ENCODE measurements at places on chromosomes 5 and 9.

DNA sequence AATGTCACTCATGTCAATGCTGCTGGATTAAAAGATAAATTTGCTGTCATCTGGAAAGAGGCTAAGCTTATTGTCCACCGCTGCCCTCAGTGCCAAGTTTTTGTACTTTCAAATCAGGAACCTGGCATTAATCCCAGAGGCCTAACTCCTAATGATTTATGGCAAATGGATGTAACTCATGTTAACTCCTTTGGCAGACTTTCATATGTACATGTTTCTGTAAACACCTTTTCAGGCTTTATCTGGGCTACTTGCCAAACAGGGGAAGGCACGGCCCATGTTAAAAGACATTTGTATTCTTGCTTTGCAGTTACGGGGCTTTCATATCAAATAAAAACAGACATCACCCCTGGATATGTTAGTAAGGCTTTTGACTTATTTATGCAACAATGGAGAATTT lies 608.0 kb upstream of the ACO1 start:
- no peaks in the 10 kb centered on the region for H3K4me1 ChIP-seq
- DNase-seq = no peak
- H3K27ac ChIP-seq = no peak overlapping the region
- no peak overlapping the region for H3K4me3 ChIP-seq
- H3K36me3 ChIP-seq = no peaks in the 10 kb centered on the region

GRCh38 chr9:6655036-6655435 lies 9.5 kb upstream of the GLDC start:
- no peak for DNase-seq
- no peaks in the 10 kb centered on the region for H3K27me3 ChIP-seq
- no peaks in the 10 kb centered on the region for H3K4me1 ChIP-seq
- no peak overlapping the region for H3K27ac ChIP-seq

DNA sequence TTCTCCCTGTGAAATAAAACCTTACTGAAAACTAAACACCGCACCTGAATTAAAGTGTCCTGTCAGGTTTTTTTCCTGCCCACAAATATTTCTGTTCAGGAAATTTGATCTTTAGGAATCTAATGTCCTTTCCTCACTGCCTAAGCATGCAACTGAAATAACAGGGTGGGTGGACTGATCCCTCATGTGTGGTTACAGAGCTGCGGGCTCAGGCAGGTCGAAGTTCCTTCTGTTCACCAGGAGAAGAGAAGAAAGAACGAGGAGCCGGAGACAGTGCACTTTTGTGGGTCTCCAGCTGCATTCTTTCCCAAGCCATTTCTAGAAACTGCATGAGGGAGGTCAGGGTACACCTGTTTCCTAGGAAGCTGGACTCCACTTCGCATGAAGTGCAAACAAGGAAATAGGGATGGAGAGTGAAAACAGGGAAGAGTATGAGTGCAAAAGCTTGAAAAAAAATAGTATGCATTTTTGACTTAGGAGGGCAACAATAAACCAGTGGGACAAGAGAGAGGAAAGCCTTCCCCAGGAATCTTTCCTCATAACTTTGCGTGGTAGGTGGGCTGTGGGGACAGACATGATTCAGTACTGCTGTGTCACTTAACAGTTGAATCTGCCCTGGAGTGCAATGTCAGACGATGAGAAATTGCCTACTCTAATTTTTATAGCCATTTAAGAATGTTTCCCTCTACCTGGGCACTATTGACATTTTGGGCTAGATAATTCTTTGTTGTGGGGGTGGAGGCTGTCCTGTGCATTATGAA lies 60.3 kb downstream of the GCNT1 start:
- H3K4me1 ChIP-seq = peaks cover 5% of the 10 kb centered on the region
- DNase-seq = peak; percentile 65
- no peaks in the 10 kb centered on the region for H3K36me3 ChIP-seq
- no peak overlapping the region for H3K27ac ChIP-seq
- H3K4me3 ChIP-seq = no peak overlapping the region
- no peaks in the 10 kb centered on the region for H3K27me3 ChIP-seq

- no peaks in the 10 kb centered on the region for H3K4me1 ChIP-seq
- no peak overlapping the region for H3K27ac ChIP-seq
- DNase-seq = no peak
- no peak overlapping the region for H3K4me3 ChIP-seq
Measured at GRCh38 chr5:80035839-80036238, 691 bp downstream of the THBS4 start.

DNA sequence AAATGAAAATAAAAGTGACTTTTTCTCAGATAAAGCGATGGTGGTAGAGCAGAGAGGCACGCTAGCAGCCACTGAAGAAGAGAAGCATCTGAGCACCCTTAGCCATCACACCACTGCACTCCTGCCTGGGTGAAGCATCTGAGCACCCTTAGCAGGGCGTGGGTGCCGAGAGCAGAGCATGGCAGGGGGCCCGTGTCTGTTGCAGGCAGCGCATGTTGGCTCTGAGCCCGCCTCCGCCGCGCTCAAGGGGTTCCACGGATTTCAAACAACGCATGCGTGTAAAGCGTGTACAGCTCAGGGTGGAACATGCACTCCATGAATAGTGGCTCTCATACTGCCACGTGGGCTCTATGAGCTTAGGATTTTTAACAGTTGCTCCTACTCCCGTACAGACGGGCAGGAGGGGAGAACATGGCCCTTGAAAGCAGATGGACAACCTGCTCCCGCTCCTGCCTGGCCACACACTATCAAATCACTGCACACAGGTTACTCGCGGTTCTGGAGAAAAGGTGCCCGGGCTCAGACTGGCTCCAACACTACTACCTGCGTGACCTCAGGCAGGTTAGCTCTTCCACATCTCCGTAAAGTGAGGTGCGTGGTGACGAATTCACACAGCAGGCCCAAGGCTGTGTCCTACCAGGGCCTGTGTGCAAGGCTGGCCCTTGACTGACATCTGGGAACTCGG lies 12.1 kb downstream of the LRRC14B start:
- DNase-seq = no peak
- no peaks in the 10 kb centered on the region for H3K36me3 ChIP-seq
- H3K27me3 ChIP-seq = no peaks in the 10 kb centered on the region

- no peak for DNase-seq
- peaks cover 16% of the 10 kb centered on the region for H3K4me1 ChIP-seq
- no peaks in the 10 kb centered on the region for H3K27me3 ChIP-seq
Measured at GRCh38 chr9:127424676-127424999, 456 bp downstream of the ZNF79 start.

GRCh38 chr5:160616712-160617497 lies 195.2 kb downstream of the PTTG1 start:
- H3K4me3 ChIP-seq = no peak overlapping the region
- H3K27ac ChIP-seq = no peak overlapping the region
- no peaks in the 10 kb centered on the region for H3K36me3 ChIP-seq
- DNase-seq = no peak

GRCh38 chr9:131349522-131349880 lies 44.4 kb upstream of the PRRC2B start:
- no peak for DNase-seq

DNA sequence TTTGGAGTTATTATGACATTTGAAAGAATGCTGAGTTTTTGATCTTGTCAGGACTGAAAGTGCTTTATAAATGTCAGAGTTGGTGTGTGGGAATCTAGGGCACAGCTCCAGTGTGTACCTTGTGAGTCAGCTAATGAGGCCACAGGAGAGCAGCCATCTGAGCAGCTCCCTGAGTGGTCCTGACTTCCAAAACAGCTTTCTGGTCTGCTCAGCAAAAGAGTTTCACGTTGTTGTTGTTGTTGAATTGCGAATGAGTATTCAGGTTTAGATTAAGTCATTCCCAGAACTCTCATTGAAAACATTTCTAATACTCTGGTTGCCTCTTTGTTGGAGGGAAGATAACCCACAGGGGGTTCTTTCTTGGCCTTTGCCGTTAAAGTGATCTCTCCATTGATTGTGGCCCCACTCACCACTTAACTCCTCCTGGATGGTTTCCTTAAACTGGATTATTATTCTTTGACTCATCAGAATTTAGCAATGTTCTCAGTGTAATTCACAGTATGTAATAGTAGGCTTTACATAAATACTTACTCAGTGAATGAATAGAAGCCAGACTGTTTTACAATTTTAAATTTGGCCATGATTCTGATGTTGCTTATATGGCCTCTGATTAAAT lies 125.1 kb upstream of the SGCD start:
- H3K36me3 ChIP-seq = no peaks in the 10 kb centered on the region
- peaks cover 7% of the 10 kb centered on the region for H3K4me1 ChIP-seq

DNA sequence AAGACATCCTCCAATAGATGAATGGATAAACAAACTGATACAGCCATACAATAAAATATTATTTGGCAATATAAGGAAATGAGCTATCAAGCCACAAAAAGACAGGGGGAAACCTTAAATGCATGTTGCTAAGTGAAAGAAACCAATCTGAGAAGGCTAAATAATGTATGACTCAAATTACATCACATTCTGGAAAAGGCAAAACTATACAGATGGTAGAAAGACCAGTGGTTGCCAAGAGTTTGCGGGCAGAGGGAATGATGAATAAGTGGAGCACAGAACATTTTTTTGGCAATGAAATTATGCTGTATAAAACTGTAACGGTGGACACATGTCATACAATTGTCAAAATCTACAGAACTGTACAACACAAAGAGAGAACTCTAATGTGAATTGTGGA lies 63.3 kb downstream of the CSF2 start:
- DNase-seq = peak; percentile 92
- no peaks in the 10 kb centered on the region for H3K27me3 ChIP-seq
- H3K4me3 ChIP-seq = no peak overlapping the region

GRCh38 chr5:90092734-90093133 lies 316.8 kb downstream of the CETN3 start:
- DNase-seq = no peak
- no peak overlapping the region for H3K27ac ChIP-seq
- peaks cover 19% of the 10 kb centered on the region for H3K4me1 ChIP-seq
- no peaks in the 10 kb centered on the region for H3K36me3 ChIP-seq
- H3K27me3 ChIP-seq = no peaks in the 10 kb centered on the region
